ENCODE measurements at places on chromosomes 5 and 9. TPM values are rescaled to one million over a fixed set of nuclear protein-coding genes. Genes with fewer than 3 reads are reported as not detected.

Gene ECSCR
- 6.1 TPM for total RNA-seq

Gene BTNL8
- total RNA-seq: not detected

Gene SLC45A2
- total RNA-seq: 0.27 TPM

Gene FCHSD1
- 22.7 TPM for total RNA-seq

Gene CYSRT1
- not detected for total RNA-seq

Gene GPR151
- not detected for total RNA-seq

GRCh38 chr5:127705120-127705892 lies 2.1 kb downstream of the CCDC192 start:
- H3K4me3 ChIP-seq: no peak overlapping the region
- no peaks in the 10 kb centered on the region for H3K36me3 ChIP-seq
- H3K27ac ChIP-seq: no peak overlapping the region
- H3K4me1 ChIP-seq: peaks cover 11% of the 10 kb centered on the region

DNA sequence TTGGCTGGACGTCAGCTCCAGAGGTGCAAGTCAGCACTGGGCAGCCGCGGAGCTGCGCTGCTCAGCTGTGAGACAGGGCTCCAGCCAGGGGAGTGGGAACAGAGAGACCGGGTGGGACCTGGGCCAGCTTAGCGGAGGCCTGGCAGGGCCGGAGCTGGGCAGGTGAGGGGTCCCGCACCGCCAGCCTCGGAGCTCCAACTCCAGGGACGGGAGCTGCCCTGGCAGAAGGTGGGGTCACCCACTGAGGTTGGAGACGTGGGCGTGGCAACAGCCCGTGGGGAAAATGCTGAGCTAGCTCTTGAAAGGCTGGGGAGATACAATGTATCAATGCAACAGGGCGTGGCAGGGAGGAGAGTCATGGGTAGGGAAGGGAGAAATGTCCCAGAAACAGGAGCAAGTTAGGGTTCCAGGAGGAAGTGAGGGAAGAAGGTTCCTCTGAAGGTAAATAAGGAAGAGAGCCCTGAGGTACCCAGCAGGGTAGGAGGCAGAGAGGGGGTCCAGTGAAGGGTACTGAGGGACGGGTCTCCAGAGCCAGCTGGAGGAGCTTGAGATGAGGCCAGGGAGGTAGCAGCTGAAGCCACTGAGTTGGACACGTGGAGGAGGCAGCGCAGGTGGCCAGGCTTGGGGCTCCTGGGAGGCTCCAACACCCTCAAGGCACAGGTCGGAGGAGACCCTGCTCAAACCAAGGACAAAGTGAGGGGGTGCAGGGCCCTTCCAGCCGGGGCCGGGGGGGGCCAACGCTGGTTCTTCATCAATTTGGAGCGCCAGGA lies 736 bp upstream of the NKD2 start:
- H3K4me1 ChIP-seq: peaks cover 43% of the 10 kb centered on the region
- no peaks in the 10 kb centered on the region for H3K36me3 ChIP-seq
- no peak overlapping the region for H3K27ac ChIP-seq
- DNase-seq: peak; percentile 64
- peaks cover 13% of the 10 kb centered on the region for H3K27me3 ChIP-seq

DNA sequence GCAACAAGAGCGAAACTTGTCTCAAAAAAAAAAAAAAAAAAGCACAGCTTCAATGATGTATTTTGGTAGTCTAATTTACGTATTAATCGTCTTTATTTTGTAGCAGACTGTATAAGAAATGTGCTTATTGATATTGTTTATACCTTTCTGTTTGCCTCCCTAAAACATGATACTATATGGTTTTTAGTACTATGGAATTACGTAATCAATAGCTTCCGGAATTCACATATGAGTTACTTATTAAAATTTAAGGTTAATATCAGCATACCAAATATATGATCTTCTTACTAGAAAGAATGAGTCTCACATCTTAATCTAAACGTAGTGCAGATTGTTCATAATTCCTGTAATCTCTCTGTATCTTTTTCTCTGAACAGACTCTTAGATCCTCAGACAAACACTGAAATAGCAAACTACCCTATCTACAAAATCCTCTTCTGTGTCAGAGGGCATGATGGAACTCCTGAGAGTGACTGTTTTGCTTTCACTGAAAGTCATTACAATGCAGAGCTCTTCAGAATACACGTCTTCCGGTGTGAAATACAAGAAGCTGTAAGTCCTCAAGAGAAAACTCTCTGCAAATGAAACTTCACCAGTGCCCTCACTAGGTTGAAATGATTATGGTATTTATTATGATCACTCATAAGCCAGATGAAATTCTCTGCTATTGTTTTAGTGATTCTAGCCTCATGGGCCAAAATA lies 44.4 kb upstream of the GPR21 start:
- H3K4me3 ChIP-seq: no peak overlapping the region
- no peak for DNase-seq
- no peaks in the 10 kb centered on the region for H3K4me1 ChIP-seq
- H3K36me3 ChIP-seq: peaks cover 24% of the 10 kb centered on the region
- H3K27ac ChIP-seq: no peak overlapping the region

GRCh38 chr9:129762985-129763926 lies 10.4 kb upstream of the PTGES start:
- H3K27ac ChIP-seq: peak overlapping the region; percentile 65
- H3K4me1 ChIP-seq: no peaks in the 10 kb centered on the region
- no peak overlapping the region for H3K4me3 ChIP-seq
- no peaks in the 10 kb centered on the region for H3K36me3 ChIP-seq

GRCh38 chr9:137454145-137454596 lies 5.0 kb downstream of the NSMF start:
- H3K36me3 ChIP-seq: no peaks in the 10 kb centered on the region
- H3K27ac ChIP-seq: peak overlapping the region; percentile 63
- no peaks in the 10 kb centered on the region for H3K27me3 ChIP-seq
- DNase-seq: peak; percentile 88
- peak overlapping the region; percentile 35 for H3K4me3 ChIP-seq

DNA sequence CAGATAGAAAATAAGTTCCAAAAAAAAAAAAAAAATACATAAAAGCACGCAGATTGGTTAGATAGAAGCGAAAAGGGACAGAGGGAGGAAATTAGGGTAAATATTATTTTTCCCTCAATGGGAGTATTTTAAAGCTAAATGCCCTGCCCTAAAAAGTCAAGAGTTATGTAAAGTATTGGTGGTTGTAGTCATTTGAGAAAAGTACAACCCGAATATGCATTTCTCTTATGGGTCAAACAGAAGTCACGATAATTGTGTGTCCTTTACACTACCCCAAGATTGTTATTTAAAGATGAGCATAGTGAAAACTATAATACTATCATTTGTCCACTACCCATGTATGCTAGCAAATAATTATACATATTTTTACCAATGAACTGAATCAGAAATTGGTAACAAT lies 368.7 kb downstream of the NDUFS4 start:
- peaks cover 7% of the 10 kb centered on the region for H3K4me1 ChIP-seq
- no peak for DNase-seq
- H3K4me3 ChIP-seq: no peak overlapping the region
- H3K27ac ChIP-seq: no peak overlapping the region

GRCh38 chr5:170846416-170846815 lies 15.4 kb upstream of the RANBP17 start:
- H3K4me3 ChIP-seq: no peak overlapping the region
- no peak for DNase-seq
- no peak overlapping the region for H3K27ac ChIP-seq

DNA sequence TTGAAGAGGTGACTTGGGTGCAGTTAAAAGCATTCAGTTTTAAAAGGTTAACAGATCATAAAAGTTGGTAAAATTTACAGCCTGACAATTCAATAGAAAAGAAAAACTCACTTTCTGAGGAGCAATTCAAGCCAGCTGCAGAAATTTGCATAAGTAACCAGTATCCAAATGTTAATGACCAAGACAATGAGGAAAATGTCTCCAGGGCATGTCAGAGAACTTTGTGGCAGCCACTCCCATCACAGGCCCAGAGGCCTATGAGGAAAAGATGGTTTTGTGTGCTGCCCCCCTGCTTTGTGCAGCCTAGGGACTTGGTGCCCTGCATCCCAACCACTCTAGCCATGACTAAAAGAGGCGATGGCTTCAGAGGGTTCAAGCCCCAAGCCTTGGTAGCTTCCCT lies 1406.5 kb upstream of the ACO1 start:
- DNase-seq: no peak
- no peaks in the 10 kb centered on the region for H3K36me3 ChIP-seq
- H3K4me1 ChIP-seq: no peaks in the 10 kb centered on the region

- DNase-seq: no peak
- H3K4me3 ChIP-seq: no peak overlapping the region
Measured at GRCh38 chr5:169270827-169271226, 30.1 kb downstream of the SLIT3 start.

DNA sequence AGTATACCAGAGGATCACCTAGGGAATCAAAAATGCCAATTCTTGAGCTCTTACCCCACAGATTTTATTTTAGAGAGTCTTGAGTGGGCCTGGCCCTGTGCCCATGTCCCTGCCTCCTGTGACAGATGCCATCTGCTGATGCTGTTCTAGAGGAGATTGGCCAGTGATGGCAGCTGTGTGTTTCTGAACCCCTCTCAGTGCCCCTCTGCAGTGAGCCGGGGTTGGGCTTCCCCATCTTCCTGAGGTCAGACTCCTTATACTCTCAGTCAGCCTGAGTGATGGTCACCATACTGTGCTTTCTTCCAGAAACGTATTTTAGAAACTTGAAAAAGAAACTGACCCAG lies 6.1 kb downstream of the PTCD2 start:
- no peak overlapping the region for H3K4me3 ChIP-seq
- DNase-seq: no peak
- H3K36me3 ChIP-seq: peaks cover 41% of the 10 kb centered on the region
- H3K4me1 ChIP-seq: peaks cover 4% of the 10 kb centered on the region
- no peak overlapping the region for H3K27ac ChIP-seq

- H3K4me3 ChIP-seq: no peak overlapping the region
- no peak overlapping the region for H3K27ac ChIP-seq
- H3K27me3 ChIP-seq: no peaks in the 10 kb centered on the region
- peak; percentile 88 for DNase-seq
- no peaks in the 10 kb centered on the region for H3K36me3 ChIP-seq
- H3K4me1 ChIP-seq: peaks cover 12% of the 10 kb centered on the region
Measured at GRCh38 chr9:134895908-134896833, 15.6 kb downstream of the FCN2 start.

- no peaks in the 10 kb centered on the region for H3K27me3 ChIP-seq
- H3K27ac ChIP-seq: no peak overlapping the region
- H3K4me3 ChIP-seq: no peak overlapping the region
- no peak for DNase-seq
- no peaks in the 10 kb centered on the region for H3K36me3 ChIP-seq
Measured at GRCh38 chr9:107227774-107228173, 55.3 kb upstream of the RAD23B start.

GRCh38 chr5:179132586-179133355 lies 72.6 kb downstream of the ZNF354C start:
- H3K36me3 ChIP-seq: peaks cover 15% of the 10 kb centered on the region
- no peaks in the 10 kb centered on the region for H3K27me3 ChIP-seq
- DNase-seq: peak; percentile 39
- no peak overlapping the region for H3K27ac ChIP-seq
- no peak overlapping the region for H3K4me3 ChIP-seq
- H3K4me1 ChIP-seq: no peaks in the 10 kb centered on the region

DNA sequence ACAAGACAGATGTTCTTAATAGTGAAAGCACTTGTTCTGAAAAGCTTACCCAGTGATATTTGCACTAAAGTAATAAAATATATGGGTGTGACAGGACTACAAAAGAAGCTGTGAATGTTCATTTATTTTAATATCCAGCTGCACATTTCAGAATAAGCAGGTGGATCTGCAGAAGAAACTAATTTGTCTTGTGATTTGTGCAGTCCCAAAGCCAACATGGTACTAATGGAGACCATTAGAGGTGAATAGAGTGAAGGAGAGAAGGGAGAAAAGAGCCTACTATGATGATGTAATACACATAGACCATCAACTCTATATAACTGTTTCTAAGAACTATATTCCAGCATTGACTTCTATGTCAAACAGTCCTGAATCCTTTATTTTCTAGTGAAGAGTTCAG lies 362.8 kb downstream of the ISL1 start:
- no peak for DNase-seq
- H3K36me3 ChIP-seq: no peaks in the 10 kb centered on the region
- no peak overlapping the region for H3K4me3 ChIP-seq

Measured in sigmoid colon (tissue), 7 donors.